ENCODE measurements at places on chromosomes 5 and 9.

GRCh38 chr9:133637451-133638055 is 1.4 kb downstream of the DBH start:
- DNase-seq, result no peak

- DNase-seq, result no peak
These were observed 4.5 kb upstream of the MPDZ start for GRCh38 chr9:13284011-13284410.

DNA sequence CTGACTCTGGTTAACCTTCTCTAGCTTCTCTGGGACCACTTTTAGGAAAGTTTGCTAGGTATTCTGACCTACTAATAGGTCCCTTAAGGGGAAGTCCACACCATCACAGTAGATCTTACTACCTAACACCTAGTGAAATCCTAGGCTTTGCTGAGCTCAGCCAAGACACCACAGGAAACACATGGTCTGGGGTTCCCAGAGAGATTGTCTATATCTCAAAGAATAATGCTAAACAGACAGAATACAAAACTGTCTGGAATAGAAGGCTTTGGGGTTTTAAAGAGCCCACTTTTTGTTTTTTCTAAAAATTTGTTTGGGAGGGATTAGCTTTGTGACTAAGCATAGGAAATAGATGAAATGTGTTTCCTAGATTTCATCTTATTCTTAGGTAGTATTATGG is 395.1 kb downstream of the ARHGEF28 start:
- DNase-seq, result no peak

- no peak for DNase-seq
These were observed 71.4 kb downstream of the TTC39B start for GRCh38 chr9:15235658-15236057.

DNA sequence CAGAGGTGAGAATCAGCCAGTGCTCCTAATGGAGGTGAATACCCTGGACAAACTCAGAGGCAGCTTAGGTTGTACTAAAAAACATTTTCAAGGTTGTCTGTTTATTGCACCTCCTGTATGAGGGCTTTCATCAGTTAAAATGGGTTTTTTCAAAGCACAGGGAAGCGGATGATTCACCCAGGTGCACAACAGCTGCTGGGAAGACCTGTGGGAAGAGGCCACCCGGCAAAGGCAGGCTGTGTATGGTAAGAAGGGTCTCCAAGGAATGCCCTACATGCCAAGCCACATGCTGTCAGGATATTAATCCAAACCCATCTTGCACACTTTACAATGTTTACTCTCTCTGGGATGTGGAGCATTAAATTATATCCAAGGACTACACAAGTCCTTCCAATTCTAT is 14.7 kb downstream of the SIL1 start:
- DNase-seq, result no peak

GRCh38 chr5:171965745-171966144 is 40.7 kb downstream of the FBXW11 start:
- DNase-seq, result no peak

DNA sequence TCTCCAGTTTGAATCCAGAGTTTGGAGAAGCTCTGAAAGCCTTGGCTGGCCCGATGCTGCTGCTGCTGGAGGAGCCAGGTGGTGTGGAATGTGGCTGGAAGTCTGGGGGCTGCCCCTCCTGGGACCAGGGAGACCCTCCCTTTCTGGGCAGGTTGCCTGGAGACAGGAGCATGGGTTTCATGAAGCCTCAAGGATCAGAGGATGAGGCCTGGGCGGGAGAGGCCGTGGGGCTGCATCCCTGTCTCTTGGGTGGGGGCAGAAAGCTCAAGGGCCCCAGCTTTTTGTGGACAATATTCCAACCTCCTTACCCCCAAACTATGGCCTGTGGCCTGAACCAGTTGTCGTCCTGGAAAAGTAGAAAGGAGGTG is 10.1 kb downstream of the FGF18 start:
- no peak for DNase-seq

DNA sequence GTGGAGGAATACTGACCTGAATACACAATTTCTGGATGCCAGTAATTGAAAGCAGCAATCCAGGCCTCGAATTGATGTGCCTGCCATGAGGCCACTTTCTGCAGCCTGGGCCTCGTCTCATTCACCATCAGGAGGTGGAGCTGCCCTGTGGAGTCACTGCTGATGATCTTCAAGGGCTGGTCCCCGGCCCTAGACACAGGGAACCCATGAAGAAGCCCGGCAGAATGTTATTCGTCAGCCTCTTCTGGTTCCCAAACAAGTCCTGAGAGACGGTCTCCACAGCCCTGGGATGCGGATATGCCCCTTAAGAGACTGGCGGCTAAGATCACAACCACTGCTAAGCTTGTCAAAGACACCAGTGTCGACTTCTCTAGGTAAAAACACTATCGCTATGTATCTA is 4.5 kb downstream of the DPH7 start:
- DNase-seq, result no peak

GRCh38 chr9:81621785-81622259 is 67.5 kb downstream of the TLE1 start:
- DNase-seq, result no peak

GRCh38 chr5:82413302-82414040 is 135.3 kb upstream of the RPS23 start:
- DNase-seq, result no peak

DNA sequence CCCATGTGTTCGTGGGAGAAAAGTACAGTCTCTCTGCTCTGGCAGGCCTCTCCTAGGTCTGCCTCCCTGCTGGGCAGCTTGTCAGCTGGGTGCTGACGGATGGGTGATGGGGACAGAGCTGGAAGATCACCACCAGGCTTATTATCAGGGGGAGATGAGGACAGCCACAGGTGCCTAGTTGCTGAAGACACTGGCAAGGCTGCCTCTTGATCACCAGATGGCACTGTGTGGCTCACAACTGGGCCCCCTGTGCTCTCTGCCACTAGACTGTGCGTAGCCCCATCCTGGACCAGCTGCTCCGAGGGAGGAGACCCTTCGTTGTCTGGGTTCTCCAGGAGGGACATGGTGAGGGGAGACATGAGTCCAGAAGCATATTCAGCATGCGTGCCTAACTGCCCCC is 73.0 kb downstream of the KIF24 start:
- DNase-seq, result no peak

GRCh38 chr9:131423171-131423581 is 29.3 kb downstream of the PRRC2B start:
- no peak for DNase-seq

DNA sequence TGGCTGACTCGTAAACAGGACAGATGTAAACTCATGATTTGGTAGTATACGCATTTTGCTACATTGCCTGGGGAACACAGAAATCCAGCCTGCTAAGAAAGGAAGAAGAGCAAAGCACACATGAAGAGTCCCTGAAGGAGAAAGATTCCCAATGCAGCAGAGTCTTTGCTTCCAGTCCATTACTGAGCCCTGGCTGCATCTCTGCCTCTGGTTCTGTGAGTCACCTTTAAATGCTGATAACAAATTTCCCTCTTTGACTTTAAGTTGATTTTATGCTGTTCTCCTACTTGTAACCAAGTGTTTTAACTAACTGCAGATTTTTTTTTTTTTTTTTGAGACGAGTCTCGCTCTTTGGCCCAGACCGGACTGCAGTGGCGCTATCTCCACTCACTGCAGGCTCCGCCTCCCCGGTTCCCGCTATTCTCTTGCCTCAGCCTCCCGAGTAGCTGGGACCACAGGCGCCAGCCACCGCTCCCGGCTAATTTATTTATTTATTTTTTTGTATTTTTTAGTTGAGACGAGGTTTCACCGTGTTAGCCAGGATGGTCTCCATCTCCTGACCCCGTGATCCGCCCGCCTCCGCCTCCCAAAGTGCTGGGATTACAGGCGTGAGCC is 8.5 kb upstream of the PRXL2C start:
- DNase-seq, result no peak

- no peak for DNase-seq
These were observed 313.9 kb downstream of the TLE1 start for GRCh38 chr9:81375187-81376100.

DNA sequence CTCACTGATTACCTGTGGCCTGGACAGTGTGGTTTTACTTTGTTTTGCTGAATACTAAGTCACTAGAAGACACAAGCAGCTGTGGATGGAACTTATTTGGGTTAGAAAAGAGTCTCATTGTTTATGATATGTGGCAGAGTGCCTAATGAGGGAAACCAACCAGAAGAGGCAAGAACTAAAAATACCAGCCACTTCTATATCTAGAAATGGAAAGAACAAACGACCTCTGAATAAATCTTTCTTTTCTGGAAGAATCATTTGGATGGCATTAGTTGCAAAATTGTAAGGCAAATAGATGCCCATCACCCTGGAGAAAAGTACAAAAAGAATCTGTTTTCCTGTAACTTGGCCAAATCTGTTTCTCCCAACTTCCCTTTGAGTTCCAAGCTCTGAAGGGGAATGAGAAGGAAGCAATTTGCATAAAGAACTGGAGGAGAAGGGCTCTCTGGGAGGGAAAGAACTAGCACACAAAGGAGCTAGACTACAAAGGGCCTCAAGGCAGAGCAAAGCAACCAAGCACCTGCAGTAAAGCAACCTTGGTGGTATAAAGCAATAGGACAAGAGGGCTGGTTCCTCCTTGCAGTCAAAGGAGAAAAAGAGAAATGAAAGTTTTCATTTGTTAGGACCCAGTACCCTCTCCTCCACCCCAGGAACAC is 455.4 kb downstream of the CAAP1 start:
- DNase-seq, result no peak

DNA sequence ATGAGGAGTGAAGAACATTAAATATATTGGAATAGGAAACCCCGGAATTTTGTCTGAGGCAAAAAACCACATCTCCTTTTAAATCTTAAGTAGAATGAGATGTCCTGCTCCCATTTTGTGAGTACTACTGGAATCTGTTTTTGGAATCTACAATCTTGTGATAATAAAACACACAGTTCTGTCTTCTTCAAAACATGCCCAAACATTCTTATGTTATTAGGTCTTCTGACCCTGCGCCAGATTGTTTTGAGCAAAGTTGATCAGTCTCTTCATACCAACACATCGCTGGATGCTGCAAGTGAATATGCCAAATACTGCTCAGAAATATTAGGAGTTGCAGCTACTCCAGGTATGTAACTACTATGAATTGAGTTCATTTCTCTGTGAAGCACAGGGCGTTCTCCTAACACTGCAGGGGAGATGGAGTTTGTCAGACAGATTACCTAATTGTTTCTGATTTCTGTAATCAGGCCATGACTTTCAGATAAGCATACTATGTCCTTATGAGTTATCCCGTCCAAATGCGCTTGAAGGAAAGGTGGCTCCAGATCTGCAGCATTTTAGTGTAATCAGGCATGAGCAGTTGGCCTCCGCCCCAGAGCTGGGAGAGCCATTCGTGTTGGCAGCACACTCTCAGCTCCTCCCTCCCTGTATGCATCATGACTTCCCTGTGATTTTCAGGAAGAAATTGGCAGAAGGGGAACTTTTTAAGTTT is 88.0 kb downstream of the NLN start:
- no peak for DNase-seq

- DNase-seq, result no peak
These were observed 43.0 kb upstream of the SIL1 start for GRCh38 chr5:139241139-139241538.

GRCh38 chr9:108671794-108672193 is 184.0 kb downstream of the ACTL7B start:
- DNase-seq, result no peak

- no peak for DNase-seq
These were observed 34.6 kb upstream of the PTGS1 start for GRCh38 chr9:122336189-122336588.

DNA sequence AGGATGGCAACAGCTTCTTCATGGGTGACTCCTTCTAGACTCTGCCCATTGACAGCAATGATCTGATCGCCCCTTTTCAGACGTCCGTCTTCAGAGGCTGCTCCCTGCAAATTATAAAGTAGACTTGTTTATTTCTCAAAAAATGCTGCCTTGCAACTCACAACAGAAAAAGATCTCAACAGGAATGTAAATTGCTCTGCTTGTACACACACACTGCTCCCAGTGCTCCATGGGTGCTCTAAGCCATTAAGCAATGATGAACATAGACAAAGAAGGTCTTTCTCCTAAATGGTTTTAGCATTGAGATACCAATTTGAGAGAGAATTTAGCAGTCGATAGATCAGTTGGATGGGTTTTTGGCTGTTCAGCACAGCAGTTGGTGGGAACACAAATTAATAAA is 172.5 kb downstream of the MPDZ start:
- DNase-seq, result no peak

GRCh38 chr9:128787659-128788058 is 606 bp downstream of the TBC1D13 start:
- DNase-seq, result no peak

- DNase-seq, result no peak
These were observed 16.6 kb downstream of the ZNF474 start for GRCh38 chr5:122145906-122146305.

DNA sequence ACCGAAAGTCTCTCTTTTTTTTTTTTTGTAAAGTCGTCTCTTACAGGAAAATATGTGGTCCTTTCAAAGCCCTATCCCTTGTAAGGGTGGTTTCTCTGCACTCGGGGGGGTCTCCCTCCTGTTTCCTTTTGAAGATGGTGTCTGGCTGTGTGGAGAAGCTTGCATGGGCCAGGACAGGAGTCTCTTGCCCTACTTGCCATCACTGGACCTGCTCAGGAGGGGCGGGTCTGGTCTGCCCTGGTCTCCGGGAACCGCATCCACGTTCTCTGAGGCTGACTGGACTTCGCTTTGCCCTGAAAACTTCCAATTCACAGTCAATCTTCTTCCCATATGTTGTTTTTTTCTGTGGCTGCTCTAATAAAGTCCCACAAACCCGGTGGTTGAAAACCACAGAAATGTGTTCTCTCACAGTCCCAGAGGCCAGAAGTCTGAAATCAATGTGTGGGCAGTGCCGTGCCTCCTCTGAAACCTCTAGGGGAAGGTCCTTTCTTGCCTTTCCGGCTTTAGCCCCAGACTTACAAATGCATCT is 92.9 kb upstream of the IER5L start:
- DNase-seq, result no peak

- no peak for DNase-seq
These were observed 42.1 kb downstream of the UBQLN1 start for GRCh38 chr9:83665580-83666200.

DNA sequence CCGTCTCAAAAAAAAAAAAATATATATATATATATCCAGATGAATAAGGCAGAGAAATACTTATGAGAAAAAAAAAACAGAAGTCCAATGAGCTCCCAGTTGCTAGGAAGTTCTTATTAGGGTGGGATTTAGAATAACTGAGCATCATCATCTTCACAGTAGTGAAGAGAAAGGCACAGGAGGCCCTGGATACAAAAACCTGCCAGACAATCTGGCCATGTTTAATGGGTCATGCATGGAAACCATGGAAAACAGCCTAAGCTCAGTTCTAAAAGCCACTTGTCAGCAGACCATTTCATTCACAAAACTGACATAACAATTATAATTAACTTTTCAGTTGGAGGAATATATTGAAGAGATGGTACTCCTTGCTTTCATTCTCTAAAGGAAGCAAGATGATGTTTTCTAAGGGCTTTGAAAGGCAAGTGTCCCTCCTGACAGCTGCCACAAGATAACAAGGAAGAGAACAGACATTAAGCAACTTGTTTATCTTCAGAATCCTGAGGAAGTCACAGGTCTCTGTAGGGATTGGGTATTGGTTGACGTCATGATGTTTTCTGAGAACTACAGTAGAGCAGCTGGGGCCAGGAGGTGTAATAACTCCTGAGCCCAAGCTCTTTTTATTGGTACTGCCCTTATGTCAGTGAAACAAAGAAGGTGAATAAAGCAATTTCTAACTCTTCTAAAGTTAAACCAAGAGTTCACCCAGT is 463.1 kb downstream of the DMAC1 start:
- no peak for DNase-seq
